BJ (cell line): ENCODE measurements at places on chromosomes 7 and 10.

- DNase-seq, result no peak
Observed at GRCh38 chr10:104680467-104681401, 39.6 kb downstream of the SORCS3 start.

- DNase-seq, result no peak
Observed at GRCh38 chr7:46581268-46581667, 660.2 kb upstream of the IGFBP3 start.

DNA sequence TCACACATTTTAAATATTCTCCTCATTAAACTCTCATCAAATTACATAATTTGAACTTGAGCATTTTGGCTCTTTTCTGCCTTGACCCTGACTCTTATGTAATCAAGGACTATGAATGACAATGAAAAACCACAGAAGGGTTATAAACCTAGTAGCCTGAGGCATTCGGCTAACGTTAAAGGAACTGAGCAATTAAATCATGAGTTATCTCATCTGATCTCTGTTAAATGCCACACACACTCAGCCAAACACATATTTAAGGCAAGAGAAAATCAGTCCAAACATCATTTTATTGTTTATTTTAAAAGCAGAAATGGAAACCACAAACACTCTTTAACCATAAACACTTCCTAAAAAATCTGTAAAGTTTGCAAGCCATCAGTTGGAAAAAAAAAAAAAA lies 204.3 kb downstream of the DGKI start:
- peak; percentile 95 for DNase-seq

GRCh38 chr7:139095194-139095659 lies 14.3 kb downstream of the ZC3HAV1 start:
- no peak for DNase-seq

- no peak for DNase-seq
Observed at GRCh38 chr10:79418274-79418673, 27.1 kb downstream of the ZCCHC24 start.

DNA sequence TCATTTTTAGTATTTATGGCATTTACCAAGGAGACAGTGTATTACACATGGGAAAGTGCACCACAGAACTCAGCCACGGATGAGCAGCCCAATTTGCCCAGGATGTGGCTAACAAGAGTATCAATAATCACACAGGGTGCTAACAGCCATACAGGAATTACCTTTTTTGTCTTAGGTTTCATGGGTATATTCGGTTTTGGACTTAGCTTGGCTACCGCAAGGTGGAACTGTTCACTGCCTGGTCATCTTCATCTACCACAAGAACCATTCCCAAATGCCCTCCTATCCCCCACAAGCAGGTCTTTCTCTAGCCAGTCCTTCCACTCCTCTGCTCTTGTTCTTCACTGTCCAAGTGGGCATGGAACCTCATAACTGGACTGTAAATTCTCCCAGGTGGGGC lies 6.0 kb downstream of the PDLIM1 start:
- no peak for DNase-seq

- no peak for DNase-seq
Observed at GRCh38 chr10:123262456-123262855, 108.3 kb downstream of the BUB3 start.

GRCh38 chr10:31207636-31208035 lies 111.4 kb upstream of the ZEB1 start:
- DNase-seq, result no peak

DNA sequence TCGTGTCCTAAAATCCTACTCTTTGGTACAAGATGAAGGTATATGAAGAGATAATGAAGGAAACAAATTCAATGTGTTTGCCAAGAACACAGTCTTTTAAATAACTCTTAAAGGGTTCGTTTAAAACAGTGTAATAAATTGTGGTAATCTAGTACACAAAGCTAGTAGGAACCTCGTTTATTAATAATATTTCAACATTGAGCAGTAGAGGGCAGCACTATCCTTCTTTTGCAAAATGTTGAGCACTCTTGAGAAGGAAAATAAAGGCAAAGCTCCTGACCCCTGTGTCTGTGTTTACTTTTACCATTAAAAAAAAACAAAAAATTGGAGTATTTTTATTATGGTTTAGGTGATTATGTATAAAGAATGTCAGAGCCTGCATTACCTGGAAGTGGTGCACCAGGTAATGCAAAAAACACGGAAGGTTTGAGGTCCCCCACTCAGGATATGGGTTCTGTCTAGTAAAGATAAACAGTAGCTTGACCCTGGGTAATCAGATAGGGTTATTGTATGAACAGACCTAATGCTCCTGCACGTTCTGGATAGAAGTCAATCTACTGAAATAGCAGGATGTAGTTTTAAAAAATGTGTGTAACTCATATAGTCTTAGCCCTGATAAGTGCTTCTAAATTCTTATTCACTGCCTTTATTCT lies 5.7 kb upstream of the GOT1 start:
- peak; percentile 4 for DNase-seq

- DNase-seq, result no peak
Observed at GRCh38 chr7:19519443-19520021, 189.3 kb downstream of the POLR1F start.

DNA sequence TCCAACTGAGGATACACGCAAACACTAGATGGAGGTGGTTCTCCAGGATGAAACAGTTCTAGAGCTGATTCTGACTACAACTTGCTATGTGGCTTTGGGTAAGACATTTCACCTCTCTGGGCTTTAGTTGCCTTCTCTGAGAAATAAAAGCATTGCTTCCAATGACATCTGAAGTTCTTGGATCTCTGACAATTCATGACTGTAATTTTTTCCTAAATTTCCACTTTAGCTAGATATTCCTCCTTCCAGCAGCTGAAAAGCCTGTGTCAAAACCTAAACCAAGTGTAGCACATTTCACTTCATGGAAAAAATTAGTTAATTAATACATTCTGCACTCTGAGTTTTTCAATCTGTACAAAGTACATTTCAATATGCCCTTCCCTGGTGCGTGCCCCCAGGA lies 50.0 kb upstream of the ANK3 start:
- DNase-seq, result no peak

- DNase-seq, result no peak
Observed at GRCh38 chr7:116216956-116217571, 6.7 kb downstream of the TES start.

DNA sequence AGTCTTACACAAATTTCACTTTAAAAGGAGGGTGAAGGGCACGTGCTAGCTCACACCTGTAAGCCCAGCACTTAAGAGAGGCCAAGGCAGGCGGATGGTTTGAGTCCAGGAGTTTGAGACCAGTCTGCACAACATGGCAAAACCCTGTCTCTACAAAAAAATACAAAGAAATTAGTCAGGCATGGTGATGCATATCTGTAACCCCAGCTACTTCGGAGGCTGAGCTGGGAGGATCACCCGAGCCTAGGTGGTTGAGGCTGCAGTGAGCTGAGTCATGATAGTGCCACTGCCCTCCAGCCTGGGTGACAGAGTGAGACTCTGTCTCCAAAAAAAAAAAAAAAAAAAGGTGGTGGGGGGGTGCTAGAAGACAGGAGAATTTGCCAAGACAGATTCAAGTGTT lies 237.3 kb upstream of the KLF14 start:
- no peak for DNase-seq

DNA sequence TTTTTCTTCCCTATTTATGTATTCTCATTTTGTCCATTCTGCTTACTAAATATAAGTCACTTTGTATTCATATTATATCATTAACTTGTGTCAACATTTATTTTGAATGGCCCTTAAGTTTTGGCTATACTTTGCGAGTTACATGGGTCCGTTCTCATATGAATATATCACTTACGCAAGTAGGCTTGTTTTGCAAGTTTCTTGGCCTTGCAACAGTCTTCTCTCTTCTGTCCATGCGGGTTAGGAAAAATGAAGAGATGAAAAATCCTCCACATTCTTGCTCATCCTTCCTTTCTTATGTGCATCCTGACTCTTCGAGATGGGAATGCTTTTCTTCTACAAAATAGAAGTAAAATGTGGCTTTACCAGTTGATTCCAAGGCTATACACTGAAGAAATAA lies 82.8 kb downstream of the GPR158 start:
- DNase-seq, result no peak

- no peak for DNase-seq
Observed at GRCh38 chr7:28889290-28889689, 68.8 kb downstream of the TRIL start.

- no peak for DNase-seq
Observed at GRCh38 chr7:82396343-82396742, 47.2 kb downstream of the CACNA2D1 start.

DNA sequence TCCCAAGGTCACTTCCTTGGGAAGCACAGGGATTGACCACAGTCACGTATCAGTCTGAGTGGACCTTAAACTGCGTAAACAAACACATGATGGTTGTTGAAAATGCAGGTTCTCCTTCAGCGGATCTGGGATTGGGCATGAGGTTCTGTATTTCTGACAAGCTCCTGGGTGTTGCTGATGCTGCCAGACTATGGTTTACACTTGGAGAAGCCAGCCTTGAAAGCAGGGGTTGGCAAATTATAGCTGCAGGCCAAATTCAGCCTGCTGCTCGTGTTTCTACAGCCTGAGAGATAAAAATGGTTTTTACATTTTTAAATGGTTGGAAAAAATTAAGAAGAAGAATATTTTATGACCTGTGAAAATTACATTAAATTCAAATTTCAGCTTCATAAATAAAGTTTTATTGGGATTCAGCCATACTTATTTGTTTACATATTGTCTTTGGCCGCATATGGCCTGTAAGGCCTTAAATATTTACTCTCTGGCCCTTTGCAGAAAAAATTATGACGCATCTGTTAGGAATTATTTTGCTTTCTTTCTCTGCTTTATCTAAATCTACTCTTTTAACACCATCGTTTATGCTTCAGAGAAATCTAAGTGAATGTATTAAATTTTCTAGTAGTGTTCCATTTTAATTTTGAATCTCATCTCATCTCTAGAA lies 109.6 kb downstream of the SH2D4B start:
- no peak for DNase-seq

GRCh38 chr7:155368894-155369600 lies 71.4 kb downstream of the INSIG1 start:
- no peak for DNase-seq

DNA sequence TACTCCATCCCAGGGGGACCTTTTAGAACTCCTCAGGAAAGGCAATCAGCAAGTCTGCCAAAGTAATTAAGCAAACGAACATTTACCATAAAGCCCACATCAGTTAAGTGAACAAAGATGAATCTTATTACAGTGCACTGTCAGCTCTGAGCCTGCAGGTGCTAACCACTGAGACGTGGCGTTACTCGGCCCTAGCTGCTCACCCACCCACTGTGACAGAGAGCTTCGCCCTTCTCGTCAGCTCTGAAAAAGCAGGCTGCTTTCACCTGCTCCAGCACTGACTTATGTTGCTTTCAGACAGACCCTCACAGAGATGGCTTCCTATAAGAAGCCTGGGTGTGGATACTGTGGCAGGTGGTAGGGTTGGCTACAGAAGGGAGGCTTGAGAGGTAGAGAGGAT lies 57.7 kb upstream of the KCNIP2 start:
- no peak for DNase-seq

DNA sequence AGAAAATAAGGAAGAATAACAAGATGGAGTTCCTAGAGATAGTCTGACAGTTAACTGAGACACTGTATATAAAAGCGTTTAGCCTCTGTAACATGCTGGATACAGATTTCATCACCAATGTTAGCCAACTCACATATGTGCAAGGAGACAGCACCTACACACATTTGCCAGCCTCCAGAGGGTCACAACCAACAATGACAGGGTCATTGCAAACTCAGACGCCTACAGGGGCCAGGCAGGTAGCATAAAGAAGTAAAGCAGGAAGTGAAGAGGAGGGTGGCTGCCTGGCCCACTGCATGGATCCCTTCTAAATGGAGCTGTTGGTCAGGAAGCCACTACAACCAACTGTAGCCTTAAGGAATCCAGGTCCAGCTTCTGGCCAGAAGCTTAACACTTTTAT lies 50.4 kb downstream of the NRAP start:
- no peak for DNase-seq

- DNase-seq, result no peak
Observed at GRCh38 chr7:79774150-79774549, 320.7 kb upstream of the MAGI2 start.

DNA sequence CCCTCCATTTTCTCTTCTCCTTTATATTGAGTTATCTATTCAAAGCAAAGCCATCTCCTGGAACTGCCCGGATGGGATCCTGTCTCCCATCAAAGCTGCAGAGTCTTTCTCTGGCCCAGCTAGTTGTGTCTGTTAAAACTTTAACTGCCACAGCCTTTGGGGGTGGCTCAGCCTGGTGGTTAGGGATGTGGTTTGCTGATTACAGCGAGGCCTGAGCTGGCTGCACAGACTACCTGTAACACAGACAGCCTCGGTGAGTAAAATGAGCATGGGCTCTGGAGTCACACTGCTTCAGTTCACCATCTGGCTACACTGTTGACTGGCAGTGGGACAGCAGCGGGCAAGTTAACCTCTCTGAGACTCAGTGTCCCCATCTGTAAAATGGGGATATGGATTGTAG lies 18.4 kb upstream of the HABP2 start:
- DNase-seq, result no peak

- DNase-seq, result no peak
Observed at GRCh38 chr10:121338206-121338980, 259.9 kb downstream of the FGFR2 start.

GRCh38 chr10:613271-614138 lies 76.0 kb downstream of the DIP2C start:
- DNase-seq, result no peak

DNA sequence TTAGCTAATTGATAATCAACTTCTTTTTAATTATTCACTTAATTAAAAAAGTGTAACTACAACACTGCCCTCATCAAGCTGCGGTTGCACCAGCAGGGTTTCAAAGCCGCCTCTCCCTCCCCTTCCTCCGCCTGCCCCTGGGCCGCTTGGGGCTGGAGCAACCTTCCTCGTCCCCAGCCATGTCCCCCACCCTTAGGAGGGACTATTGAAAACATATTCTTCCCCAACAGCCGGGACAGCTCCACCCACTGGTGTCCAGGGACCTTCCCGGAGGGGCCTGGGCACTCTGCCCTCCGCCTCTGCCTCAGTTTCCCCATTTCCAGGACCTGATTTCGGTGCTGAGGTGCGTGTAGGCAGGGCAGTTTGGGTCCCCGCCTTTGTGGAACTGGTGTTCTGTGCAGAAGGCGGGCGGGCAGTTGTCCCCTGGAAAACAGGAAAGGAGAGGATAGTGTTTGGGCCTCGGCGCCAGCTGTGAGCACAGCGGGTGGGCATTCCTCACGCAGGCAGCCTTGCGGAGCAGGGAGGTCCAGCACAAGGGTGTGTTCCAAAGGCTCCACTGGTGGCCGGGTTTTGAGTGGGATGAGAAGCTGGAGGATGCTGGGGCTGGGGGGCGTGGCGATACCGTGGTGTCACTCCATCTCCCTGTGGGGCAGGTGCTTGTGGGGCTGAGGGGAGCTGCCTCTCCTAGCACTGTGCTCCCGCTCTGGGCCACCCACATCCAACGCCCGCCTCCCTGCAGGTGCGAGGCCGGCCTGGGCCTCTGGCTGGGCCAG lies 15.7 kb downstream of the UNCX start:
- no peak for DNase-seq
